ENCODE measurements at places on chromosomes 11 and 22.

GRCh38 chr11:3669742-3670183 is 1.4 kb downstream of the CHRNA10 start:
- DNase-seq, result no peak

GRCh38 chr11:35317253-35317652 is 102.1 kb downstream of the SLC1A2 start:
- no peak for DNase-seq

DNA sequence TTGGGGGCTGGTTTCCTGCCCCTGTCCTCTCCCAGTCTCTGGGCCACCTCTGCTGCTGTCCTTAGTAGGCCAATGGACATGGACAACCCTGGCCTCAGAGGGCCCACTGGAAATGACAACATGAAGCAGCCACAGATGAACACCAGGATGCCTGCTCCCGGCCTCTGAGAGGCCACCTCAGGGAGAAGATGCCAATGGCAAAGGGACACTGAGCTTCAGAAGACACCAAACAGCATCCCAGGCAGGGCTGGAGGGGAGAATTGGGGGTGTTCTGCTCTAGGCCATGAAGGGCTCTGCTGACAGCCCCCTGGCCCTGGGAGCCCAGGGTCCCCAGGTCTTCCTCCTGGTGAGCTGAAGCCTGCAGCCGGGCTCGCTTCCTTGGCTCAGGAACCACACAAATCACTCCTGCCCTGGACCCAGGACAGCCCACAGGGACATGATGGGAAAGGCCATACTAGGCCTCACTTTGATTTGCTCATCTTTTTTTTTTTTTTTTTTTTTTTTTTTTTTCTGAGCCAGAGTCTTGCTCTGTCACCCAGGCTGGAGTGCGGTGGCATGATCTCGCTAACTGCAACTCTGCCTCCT is 45.3 kb downstream of the TPBGL start:
- DNase-seq, result no peak

GRCh38 chr11:854601-855329 is 12.1 kb downstream of the TSPAN4 start:
- no peak for DNase-seq

GRCh38 chr11:120682866-120683265 is 171.3 kb downstream of the GRIK4 start:
- no peak for DNase-seq

GRCh38 chr11:130022799-130023198 is 20.2 kb upstream of the PRDM10 start:
- no peak for DNase-seq

- no peak for DNase-seq
Observed at GRCh38 chr11:34104680-34105078, 750 bp upstream of the NAT10 start.

DNA sequence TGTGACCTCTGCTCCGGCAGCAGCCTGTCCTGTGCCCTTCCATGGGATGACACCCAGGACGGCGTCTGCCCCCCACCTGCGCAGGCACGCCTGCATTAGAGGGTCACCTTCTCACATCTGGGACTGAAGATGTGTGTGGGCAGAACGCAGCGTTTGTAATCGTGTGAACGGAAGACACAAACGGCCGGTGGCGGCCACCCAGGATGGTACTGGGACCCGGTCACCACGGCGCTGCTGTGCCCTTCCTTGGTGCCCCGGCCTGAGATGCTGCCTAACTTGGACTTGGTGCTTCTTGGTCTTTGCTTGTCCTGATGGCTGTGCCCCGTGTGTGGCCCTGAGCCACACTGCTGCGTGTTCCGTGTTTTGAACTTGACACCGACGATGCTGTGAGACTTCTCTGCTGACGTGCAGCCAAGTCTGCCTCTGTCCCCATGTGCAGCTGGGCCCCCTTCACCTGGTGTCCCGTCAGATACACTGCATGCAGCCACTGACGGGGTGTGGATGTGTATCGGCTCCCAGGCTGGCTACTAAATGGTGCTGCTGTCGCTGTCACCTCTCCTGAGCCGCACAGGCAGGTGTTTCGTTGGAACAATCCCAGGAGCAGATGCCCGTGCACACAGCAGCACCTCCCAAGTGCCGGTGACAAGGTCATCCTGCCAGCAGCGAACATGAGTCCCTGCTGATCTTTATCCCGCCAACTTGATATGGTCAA is 21.4 kb downstream of the YPEL1 start:
- DNase-seq, result no peak

DNA sequence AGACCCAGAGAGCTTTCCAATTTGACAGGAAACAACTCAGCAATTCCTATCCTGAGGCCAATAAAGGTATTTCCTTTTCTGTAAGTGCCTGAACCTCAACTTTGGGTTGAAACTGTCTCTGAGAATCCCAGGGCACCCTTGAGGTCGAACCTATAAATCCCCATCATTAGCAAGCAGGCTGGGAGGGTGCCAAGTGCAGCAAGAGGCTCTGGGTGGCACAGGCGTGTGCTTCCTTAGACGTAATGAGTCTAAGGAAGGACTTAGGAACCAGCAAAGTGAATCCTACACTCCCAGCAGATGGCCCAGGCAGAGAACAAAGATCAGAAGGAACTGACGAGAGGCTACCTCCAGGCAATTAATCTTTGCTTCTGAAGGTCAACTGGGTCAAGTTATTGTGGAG is 234.3 kb upstream of the NARS2 start:
- no peak for DNase-seq

DNA sequence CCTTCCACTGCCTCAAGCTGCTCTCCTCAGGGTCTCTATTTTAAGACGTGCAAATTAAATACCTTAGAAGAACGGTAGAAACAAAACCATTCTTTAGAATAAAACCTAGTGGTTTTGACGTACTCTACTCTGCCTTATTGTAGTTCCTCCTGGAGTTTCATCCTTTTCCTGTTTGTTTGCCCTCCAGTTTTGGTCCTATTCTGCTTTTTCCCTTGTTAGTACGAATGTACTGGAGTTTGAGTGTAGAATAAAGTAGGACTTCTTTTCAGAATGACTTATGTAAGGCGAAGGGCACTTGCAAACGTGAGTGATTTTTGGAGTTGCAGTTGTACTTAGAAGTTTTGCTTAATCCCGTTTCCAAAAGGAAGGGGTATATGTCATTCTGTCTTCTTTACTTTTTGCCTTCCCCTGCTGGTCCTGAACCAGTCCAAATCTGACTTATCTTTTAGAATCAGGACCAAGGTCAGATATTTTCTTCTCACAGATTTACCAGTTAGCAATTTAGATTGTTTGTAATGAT is 1.4 kb downstream of the SIK2 start:
- DNase-seq, result no peak

DNA sequence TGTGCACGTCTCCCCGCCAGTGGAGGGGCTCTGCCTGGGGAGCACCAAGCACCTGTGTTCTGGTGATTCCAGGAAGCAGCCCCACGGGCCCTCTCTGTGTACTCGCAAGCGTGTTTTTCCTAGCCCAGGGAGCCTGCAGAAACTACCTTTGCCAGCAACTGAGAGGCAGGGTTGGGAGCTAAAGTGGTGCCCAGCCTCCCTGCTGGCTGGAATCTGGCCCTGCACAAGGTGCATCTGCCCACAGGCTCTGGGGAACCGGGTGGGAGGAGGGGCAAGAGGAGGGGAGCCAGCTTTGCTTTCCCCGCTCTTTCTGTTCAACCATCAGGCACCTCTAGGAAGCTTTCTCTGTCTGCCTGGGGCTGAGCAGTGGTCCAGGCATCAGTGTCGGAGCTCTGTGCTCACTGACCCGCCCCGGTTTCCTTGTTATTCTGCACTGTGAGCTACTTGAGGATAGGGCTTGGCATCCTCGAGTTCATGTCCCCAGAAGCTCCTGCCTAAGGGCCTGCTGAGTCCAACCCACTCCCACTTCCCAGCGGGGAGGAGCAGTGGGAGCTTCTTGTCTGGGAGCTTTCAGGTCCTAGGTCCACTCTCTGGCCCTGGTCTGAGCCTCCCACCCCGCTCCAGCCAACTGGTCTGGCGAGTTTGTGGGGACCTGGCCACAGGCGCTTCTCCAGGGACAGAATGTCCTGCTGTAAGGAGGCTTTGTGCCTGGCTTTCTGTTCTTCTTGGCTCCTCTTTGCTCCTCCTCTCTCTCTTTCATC is 14.9 kb downstream of the DAGLA start:
- DNase-seq, result no peak

- no peak for DNase-seq
Observed at GRCh38 chr11:122706291-122707088, 51.0 kb downstream of the UBASH3B start.

DNA sequence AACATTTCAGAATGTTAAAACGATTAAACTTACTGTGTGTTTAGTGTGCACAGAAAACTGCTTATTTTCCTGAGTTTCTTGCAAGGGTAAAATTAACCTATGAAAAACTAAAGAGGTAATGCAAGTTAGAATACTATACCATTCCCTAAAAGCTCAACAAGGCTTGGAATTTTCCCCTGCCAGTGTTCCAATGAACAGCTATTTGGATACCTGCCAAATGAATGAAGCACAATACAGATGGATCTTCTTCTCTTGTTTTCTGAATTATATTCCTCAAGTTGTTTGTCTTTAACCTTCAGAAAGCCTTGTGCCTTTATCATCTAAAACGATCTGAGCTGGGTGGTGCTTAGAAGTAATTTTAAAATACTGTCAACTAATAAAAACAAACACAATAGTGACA is 204.5 kb downstream of the LRRC4C start:
- no peak for DNase-seq

GRCh38 chr11:112634551-112634950 is 326.7 kb upstream of the NCAM1 start:
- no peak for DNase-seq

DNA sequence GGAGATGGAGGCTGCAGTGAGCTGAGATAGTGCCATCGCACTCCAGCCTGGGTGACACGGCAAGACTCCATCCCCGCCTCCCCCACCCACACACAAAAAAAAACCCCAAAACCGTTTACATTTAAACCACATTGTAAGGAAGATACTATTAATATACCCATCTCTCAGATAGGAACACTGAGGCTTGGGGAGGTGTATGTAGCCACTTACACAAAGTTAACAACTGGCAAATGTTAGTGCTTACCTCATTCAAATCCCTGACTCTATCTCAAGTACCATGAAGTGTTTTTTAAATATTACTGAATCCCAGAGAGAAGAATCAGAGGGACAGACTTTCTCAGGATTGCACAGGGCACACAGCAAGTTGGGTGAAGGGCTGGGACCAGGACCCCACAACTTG is 164.5 kb downstream of the MIAT start:
- DNase-seq, result no peak

- no peak for DNase-seq
Observed at GRCh38 chr22:31350410-31350863, 4.3 kb upstream of the PATZ1 start.

DNA sequence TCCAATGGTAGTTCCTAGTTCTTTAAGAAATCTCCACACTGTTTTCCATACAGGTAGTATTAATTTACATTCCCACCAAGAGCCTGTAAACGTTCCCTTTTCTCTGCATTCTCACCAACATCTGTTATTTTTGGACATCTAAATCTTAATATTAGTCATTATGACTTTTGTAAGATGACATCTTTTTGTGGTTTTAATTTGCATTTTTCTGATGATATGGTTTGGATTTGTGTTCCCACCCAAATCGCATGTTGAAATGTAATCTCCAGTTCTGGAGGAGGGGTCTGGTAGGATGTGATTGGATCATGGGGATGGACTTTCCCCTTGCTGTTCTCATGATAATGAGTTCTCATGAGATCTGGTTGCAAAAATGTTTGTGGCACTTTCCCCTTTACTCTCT is 89.0 kb downstream of the MUC15 start:
- no peak for DNase-seq

GRCh38 chr11:128301756-128302155 is 285.6 kb downstream of the ETS1 start:
- no peak for DNase-seq

- no peak for DNase-seq
Observed at GRCh38 chr11:73804712-73805111, 17.0 kb downstream of the MRPL48 start.

GRCh38 chr11:82041764-82042163 is 691.9 kb downstream of the FAM181B start:
- no peak for DNase-seq

GRCh38 chr11:126518972-126519690 is 163.6 kb downstream of the ST3GAL4 start:
- DNase-seq, result no peak

- DNase-seq, result no peak
Observed at GRCh38 chr11:68200639-68201038, 12.5 kb downstream of the KMT5B start.

DNA sequence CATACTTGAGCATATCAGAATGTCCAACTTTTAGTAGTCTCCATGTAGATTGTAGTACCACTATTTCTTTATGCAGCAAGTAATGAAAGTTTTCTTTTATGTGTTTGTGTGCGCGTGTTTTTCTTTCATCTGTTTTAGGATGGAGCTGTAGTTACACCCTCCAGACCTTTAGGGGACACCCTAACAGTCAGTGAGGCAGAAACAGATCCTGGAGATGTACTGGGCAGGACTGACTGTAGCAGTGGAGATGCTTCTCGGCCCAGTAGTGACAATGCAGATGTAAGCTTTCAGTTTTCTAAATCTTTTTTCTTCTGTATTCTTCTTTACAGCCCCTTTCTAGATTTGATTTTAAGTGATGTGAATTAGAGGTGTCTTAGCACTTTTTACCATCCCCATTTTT is 79.9 kb upstream of the GRIK4 start:
- DNase-seq, result peak; percentile 6

DNA sequence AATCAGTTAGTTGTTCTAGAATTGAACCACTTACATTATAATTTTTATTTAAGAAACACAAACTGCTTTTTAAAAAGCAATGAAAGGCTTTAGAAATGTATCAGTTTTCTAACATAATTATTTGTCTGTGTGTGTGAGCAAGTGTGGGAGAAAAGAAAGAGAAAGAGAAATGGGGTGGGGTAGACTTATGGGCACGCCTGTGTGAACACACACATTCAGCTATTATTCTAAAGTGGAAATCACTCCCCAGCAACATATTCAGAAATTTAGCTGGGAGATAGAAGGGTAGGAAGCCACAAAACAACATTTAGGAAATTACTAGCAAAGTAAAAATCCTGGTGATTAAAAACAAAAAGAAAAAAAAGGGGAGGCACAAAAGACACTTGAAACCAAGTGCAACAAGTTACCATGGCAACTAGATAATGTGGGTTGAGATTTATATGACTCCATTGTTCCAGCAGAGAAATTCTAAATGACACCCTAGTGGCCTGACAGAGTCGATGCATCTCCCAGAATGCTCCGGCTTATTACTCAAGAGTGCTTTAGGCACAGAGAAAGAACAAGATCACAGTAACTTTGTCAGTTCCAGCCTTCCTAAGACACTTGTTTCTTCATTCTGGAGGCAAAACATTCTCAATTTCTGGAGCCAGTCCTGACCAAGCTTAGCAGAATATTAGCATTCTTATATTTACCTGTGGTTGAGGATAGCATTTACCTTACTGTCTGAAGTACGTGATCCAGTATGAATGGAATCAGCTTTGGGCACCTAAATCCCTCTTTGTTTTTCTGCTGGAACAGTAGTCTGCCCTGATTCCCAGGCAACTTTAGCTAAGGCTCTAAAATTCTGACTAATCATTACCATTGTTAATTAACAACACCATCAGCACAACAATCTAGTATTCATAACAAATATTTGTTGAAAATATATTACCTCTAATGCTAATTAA is 444.4 kb downstream of the DLG2 start:
- peak; percentile 34 for DNase-seq

GRCh38 chr22:33400891-33401290 is 342.7 kb upstream of the SYN3 start:
- no peak for DNase-seq

GRCh38 chr11:83035070-83035854 is 36.4 kb downstream of the RAB30 start:
- DNase-seq, result no peak

- no peak for DNase-seq
Observed at GRCh38 chr11:109970516-109971183, 122.5 kb upstream of the ZC3H12C start.
